CD4-positive, alpha-beta T cell treated with Interleukin-12 subunit alpha and Interleukin-12 subunit beta, for 1 hour (primary cell): ENCODE measurements at places on chromosomes 6 and 20.

- DNase-seq = no peak
Measured at GRCh38 chr6:37487591-37488380, 11.9 kb downstream of the CCDC167 start.

GRCh38 chr6:24255676-24256075 is 102.2 kb downstream of the DCDC2 start:
- DNase-seq = no peak

- no peak for DNase-seq
Measured at GRCh38 chr6:109242925-109243324, 139.3 kb downstream of the CD164 start.

- DNase-seq = no peak
Measured at GRCh38 chr6:25315194-25316177, 36.3 kb downstream of the CARMIL1 start.

DNA sequence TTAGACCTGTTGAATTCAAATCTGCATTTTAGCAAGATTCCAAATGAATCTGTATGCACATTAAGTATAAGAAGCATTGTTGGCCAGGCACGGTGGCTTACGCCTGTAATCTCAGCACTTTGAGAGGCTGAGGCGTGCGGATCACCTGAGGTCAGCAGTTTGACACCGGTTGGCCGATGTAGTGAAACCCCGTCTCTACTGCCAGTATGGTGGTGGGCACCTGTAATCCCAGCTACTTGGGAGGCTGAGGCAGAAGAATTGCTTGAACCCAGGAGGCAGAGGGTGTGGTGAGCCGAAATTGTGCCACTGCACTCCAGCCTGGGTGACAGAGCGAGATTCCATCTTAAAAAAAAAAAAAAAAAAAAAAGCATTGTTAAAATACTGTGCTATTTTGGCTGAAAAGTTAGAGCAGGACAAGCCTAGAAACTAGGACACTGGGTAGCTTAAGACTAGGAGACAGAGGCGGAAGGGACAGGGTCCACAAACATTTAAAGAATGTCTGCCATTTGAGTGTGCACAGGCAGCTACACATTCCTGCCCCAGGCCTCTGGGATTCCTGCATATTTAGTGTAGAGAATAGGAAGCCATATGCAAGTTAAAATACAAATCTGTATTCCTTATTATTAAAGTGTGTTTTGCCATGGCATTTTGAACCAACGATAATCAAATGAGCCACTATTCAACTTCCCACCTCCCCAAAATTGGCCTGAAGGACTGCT is 45.1 kb upstream of the EEF1A1 start:
- DNase-seq = no peak

- no peak for DNase-seq
Measured at GRCh38 chr6:108707328-108707976, 140.8 kb upstream of the ARMC2 start.

DNA sequence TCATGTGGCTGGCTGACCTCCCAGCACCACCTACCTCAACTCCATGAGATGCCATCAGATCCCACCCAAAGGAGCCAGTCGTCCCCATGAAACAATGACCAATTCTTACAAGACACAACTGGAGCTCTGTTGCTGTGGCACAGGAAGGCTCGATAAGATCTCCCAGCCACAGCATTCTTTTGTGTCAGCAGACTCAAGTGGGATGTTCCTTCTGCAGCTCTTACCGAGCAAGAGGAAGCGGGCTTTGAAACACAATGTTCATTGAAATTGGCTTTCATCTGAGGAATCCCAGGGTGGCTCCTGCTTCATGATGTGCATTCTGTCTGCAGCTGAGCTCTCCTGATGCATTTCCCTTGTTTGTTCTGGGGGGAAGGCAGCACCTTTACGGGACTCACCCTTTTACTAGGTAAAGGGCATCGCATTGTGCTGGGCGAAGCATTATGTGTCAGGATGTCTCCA is 222.0 kb upstream of the SGK1 start:
- DNase-seq = peak; percentile 7

DNA sequence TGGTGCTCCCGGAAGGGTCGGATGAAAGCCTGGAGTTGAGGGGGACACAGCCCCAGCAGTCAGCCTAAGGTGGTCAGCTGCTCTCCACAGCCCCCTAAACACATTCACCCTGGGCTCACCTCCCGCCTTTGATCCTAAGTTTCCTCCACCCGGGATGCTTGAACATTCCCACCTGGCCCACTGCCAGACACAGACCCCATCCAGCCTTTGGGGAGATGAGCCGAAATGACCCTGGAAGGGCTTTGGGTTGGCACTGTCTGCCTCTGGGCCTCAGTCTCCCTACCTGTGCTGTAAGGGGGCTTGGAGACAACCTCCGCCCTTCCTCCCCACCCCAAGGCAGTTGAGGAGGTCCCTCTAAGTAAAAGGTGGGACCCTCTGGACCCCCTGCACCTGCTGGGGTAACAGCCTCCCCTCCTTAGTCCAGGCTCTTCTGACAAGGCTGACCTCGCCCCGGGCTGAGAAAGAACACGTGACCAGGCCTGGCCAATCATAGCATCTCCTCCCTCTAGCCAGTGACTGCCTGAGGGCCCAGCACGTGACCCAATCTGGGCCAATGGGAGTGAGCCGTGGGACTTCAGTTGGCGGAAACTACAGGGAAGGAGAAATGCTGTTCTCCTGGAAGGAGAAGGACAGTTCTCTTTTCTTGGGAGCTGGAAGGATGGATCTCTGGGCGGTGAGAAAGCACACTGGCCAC is 16.9 kb upstream of the UBE2V1 start:
- DNase-seq = no peak
